Small intestine (tissue), 16 donors: ENCODE measurements at places on chromosomes 5 and 9. TPM values are rescaled to one million over a fixed set of nuclear protein-coding genes. Genes with fewer than 3 reads are reported as not detected.

GRCh38 chr9:92590377-92590776 lies 54.6 kb upstream of the ECM2 start:
- no peak overlapping the region for H3K4me3 ChIP-seq
- H3K27ac ChIP-seq, result no peak overlapping the region
- no peaks in the 10 kb centered on the region for H3K4me1 ChIP-seq
- no peaks in the 10 kb centered on the region for H3K36me3 ChIP-seq
- peak; percentile 33 for DNase-seq

Gene GPX3
- polyA plus RNA-seq, result 191 TPM

GRCh38 chr9:4259489-4259888 lies 40.4 kb downstream of the GLIS3 start:
- no peaks in the 10 kb centered on the region for H3K36me3 ChIP-seq
- DNase-seq, result no peak
- H3K27me3 ChIP-seq, result no peaks in the 10 kb centered on the region
- no peaks in the 10 kb centered on the region for H3K4me1 ChIP-seq

DNA sequence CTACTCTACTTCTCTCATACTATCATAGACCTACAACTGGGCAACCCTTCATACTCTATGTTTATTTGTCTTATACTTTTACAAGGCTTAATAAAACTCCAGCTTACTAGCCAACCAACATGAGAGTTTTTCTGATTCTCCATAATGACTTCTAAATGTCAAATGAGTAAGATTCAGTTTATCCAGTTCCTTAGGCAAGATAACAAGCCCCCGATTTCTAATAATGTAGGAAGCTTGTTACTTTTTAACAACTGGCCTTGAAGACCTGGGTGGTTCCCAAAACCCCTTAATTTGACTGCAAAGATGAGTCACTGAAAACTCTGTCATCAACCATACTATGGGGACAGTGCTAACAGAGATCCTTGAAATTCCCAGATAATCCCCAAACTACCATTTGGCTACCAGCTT lies 294.6 kb upstream of the ACTBL2 start:
- no peaks in the 10 kb centered on the region for H3K27me3 ChIP-seq
- no peak for DNase-seq
- H3K27ac ChIP-seq, result no peak overlapping the region

Gene ARHGEF39
- polyA plus RNA-seq, result 8.7 TPM
